ENCODE measurements at places on chromosomes 3 and 15. TPM values are rescaled to one million over a fixed set of nuclear protein-coding genes. Genes with fewer than 3 reads are reported as not detected.

Gene GOLGA6A
- polyA plus RNA-seq, result 0.18 TPM

GRCh38 chr3:59316688-59317275 is 267.0 kb upstream of the CFAP20DC start:
- no peak for DNase-seq

DNA sequence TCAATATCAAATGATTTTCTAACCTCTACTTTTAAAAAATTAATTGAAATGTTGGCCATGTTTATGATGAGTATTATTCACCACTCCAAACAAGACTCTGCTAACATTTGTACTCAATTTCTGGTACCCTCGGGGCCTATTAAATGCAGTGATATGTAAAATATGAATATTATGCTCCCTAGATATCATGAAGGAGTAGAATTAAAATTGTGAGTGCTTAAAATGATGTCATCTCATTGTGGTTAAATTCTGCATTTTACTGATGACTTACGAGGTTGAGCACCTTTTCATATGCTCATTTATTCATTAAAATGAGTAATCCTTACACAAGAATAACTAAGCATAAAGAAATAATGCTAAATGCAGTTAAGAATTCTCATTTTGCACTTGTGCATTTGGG is 159.9 kb downstream of the OCA2 start:
- no peak for DNase-seq

GRCh38 chr15:100310513-100311153 is 31.1 kb downstream of the ADAMTS17 start:
- no peak for DNase-seq

DNA sequence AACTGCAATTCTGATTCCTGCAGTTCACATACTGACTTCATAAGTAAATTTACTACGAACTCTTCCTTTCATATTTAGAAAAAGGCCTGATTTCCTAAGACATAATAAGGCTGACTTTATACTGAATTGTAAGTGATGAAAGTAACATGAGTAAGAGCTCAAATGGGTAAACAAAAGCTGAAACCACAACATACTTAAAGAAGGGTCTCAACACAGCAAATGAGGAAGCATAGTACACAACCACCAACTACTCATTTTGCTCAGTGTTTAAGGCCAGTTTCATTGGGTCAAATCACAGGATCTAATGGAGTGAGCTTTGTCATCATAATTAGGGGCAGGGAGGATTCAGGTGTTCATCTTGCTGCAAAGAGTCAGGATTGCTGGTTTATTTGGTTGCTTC is 81.4 kb downstream of the SETD2 start:
- DNase-seq, result no peak

DNA sequence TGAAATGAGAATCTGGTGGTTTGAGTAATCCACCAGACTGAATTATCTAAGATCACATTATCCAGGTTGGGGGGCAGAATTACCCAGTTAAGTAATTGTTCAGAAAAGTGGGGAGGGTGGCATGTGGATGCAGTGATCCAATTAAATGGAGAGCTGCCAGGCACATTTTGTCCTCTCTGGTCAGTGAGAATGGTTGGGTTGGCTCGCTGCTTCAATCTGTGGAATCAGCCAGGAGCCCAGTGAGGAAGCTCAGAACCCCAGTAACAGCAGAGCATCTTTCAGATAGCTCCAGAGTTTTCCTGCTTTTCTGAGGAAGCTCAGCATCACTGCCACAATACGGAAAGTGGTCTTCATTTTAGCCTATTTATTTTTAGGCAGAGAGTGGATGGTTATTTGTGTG is 6.4 kb upstream of the EXOG start:
- no peak for DNase-seq

Gene PSTPIP1
- 2.4 TPM for polyA plus RNA-seq

Gene PLD1
- 10.5 TPM for polyA plus RNA-seq

GRCh38 chr3:16122155-16122554 is 52.3 kb upstream of the GALNT15 start:
- no peak for DNase-seq

Gene CCR8
- polyA plus RNA-seq, result not detected

DNA sequence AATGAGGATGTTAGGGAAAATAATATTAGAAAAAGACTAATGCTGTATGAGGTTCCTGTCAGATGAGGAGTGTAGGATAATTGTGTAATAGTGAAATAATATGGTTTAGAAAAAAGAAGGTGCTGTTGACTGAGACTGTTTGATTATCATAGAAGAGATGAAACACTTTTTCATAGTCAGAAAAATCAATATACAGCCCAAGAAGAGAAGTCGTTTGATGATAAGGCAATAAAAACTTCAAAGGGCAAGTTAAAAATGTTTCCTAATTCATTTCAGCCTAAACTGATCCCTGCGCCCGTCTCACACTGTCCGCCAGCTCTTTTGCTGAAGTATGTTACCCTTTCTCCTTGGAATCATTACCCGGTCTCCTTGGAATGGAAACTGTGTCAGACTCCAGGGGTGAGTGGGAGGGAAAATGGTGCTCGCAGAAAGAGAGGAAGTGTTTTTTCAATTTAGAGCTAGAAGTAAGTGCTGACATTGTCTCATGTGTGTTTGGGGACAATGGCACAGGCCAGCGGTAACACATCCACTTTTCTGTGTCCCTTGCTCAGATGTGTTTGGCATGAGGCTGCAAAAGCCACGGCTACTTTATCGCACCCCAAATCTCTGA is 23.6 kb downstream of the DUT start:
- DNase-seq, result no peak

DNA sequence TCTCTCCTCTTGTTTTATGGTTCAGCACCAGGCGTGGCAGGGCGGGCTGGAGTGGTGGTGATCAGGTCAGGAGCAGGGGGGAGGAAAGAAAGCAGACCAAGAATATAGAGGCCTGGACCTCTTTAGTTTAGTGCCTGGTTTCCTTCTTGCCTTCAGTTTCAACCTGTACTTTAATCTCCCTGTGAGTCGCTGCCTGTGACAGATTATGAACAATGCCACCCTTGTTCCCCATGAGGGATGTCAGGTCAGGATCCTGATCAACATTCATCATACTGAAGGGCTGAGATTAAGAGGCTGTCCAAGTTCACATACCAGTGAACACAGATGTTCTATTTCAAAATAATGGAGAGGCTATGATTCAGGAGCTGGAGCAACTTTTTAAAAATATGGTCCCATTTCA is 11.4 kb downstream of the ENTPD3 start:
- DNase-seq, result no peak

DNA sequence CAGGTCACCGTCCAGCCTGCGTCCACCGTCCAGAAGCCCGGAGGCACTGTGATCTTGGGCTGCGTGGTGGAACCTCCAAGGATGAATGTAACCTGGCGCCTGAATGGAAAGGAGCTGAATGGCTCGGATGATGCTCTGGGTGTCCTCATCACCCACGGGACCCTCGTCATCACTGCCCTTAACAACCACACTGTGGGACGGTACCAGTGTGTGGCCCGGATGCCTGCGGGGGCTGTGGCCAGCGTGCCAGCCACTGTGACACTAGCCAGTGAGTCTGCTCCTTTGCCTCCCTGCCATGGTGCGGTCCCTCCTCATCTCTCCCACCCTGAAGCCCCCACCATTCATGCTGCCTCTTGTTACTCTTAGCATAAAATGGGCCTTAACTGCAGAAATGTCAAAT is 39.2 kb downstream of the BOC start:
- DNase-seq, result no peak

DNA sequence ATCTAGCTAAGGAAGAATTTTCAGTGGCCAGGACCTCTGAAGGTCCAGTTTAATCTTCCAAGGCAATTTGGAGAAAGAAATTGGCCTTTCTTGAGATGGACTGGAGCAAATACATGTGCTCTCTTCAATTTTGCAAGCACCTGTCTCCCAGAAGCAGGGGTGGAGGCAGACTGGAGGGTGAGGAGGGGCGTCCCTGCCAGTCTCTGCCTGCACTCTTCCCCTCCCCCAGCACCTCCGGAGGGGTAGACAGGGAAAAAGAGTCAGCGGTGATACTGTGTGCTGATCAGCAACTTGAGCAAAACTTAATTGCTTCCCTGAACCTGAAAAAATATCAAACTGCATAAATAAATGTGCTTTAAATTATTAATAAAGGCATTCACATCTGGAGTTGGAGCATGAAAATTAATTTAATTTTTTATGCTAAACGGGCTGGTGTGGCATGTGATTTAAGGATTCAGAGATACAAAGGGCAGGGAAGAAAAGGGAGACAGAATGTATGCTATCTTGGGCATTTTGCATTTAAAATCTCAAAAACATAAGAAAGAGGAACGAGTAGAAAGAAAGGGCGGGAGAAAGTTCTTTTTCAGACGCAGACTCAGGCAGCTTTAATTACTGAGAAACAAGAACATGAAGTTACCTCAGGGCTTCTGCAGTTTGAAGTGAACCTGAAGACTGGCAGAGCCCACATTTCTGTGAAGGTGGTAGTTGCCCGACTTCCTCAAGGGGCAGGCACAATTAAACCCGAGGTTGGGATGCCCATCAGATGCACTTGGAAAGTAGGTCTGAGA is 319.7 kb downstream of the UACA start:
- no peak for DNase-seq

DNA sequence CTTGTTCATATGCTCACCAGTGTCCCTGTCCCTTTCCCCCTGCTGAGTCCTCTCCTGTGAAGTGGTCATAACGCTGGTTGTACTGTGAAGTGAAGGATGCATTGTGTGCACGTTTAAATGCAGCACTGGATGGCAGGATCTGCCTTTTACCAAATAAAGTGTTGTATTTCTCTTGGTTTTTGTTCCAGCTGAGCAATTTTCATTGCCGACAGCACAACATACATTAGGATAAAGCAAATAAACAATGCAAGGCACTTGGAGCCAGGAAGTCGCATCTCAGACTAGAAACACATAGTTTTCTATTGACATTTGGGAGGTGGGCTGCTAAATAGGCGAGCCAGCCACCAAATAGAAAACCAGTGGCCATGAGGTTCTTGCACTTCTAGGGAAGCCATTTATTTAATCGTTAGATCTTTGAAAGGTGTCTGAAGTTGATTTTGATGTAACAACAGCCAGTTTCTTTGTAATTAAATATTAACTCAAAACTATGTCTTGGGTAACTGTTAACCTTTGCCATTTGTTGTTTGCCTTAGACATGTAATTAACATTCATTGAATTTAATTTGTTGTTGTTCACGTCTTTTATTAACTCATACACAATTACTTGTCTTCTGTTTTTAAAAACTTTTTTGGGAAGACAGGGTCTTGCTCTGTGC is 185.3 kb downstream of the FNDC3B start:
- peak; percentile 62 for DNase-seq

Gene CPLX3
- polyA plus RNA-seq, result 0.09 TPM
